ENCODE measurements at places on chromosomes 11 and 22.
A peak's percentile ranks its signal among the peaks of the same experiment; 100 is the strongest.

DNA sequence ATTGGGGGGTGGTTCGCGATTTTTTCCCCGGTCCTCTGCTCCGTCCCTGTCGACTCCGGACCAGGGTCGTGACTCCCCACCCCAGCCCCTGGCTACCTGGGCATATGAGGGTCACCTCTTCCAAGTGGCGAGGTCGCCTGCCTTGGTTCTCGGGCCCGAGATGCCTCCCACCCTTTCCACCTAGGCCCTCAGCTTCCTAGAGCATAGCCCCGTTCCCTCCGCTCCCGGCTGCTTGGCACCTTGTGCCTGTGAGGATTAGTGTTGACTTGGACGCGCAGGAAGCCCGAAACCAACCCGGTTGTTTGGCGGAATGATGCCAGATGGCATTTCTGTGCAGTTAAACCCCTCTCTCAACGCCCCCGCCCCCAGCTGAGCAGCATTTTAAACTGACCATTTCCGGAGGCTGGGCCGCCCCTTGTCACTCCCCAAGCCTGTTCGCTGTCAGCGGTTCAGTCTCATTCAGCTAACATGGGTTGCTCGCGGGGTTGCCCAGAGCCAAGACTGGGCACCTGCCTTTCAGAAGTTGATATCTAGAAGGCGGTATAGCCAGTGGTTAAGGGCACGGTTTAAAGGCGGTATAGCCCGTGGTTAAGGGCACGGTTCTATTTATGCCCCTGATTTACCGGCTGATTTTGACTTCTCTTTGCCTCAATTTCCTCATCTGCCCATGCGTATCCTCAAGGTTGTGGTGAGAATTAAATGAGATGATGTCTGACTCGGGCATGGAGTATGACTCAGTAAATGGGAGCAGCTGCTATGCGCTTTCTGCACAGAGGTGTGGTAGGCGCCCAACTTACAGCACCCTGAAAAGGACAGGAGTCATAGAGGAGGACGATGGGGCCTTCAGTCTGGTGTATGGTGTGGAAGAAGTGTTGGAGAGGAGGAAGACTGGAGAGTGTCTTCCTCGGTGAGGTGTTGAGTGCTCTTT, 639 bp downstream of the INCENP start:
- DNase-seq, result peak; percentile 22

- no peak for DNase-seq
Measured at GRCh38 chr11:86983021-86983488, 27.9 kb upstream of the FZD4 start.

GRCh38 chr11:100229086-100229485, 458.0 kb upstream of the ARHGAP42 start:
- no peak for DNase-seq

DNA sequence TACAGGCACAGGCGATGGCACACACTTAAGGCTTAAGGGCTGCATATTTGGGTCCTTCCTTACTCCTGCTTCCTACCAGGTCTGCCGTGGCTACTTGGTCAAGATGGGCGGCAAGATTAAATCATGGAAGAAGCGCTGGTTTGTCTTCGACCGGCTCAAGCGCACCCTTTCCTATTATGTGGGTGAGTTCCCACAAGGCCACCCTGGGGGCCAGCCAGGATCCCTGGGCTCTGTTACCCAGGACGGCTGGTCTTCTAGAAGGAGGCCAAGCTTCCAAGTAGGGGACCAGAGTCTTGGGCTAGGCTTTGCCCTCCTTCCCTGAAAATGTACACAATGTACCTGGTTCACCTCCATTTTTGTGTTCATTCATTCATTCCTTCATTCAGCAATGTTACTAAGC, 29.1 kb downstream of the TREH start:
- DNase-seq, result no peak

DNA sequence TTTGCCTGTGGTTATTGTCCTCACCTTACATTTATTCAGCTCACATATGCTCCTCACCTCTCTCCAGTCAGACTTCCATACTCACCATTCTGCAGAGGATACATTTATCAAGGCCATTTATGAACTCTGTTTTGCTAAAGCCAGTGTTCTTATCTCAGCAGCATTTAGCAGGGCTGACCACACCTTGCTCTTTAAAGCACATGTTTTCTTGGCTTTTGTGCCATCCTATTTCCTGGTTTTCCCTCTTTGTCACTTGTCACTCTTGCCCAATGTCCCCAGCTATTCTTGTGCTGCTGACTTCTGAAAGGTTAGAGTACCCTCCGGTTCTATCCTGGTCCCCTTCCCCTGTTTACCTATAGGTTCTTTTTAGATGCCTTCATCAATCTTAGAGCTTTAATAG, 446.6 kb downstream of the NELL1 start:
- DNase-seq, result no peak

GRCh38 chr11:17747131-17747955, 12.8 kb downstream of the KCNC1 start:
- DNase-seq, result no peak

DNA sequence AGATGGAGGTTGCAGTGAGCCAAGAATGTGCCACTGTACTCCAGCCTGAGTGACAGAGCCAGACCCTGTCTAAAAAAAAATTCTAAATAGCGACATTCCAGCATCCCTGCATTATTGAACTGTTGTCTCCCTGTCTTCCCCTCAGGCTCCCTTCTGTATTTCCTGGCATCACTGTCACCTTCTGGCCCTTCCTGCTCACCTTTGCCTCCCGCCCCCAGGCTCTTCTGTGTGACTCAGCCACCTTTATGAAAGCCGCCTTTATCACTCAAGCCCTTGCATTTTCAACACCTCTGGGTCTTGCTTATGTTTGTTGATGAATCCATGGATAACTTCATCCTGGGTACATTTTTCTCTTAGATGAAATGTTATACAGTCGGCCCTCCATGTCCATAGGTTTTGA, 21.1 kb downstream of the UBASH3B start:
- no peak for DNase-seq

DNA sequence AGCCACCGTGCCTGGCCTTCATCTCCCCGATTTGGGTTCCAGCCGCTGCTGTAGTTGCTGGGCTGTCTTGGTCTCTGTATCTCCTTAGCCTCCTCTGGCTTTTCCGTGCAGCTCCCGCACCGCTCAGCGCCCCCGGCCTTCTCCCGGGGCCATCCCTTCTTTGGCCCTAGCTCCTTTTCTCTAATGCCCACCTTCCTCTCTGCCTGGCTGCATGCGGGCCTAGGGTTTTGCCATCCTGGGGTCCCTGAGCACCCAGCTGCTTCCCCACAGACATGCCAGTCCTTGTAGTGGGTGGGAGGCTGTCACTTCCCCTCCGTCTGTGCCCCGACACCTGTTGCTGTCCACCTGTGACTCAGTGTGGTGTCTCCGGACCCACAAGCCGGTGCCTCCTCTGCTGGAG, 36.4 kb downstream of the KCNJ4 start:
- DNase-seq, result no peak

DNA sequence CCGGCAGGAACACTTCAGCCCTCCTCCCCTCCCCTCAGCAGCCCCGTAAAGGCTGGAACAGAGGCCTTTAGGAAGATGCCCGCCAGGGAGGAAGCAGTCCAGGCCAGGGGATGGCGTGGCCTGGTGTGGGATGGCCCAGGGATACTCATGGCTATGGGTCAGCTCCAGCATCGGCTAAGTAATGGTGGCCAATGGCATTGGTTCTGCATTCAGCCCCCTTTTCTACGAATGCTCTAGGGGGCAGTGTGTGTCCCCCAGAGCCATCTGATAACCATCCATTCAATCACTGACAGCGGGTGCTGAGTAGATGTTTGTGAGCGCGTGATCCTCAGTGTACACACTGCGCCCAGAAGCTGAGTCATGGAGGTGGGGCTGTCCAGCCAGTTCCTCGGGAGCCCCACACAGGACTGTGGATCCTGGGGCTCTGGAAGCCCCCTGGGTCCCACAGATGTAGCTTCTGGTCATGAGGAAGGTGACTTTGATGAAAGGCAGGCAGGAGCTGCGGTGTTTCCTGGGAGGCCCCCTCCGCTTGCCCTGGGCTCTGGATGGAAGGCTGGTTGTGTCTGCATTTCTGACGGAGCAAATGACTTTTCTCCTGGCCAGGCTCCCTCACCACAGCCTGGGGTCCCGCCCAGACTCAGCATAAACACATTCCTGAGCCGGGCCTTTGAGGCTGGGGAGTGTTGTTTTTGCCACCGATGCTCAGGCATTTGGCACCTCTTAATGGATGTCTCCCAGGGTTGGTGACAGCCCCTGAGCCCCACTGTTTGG, 46.5 kb downstream of the FBLN1 start:
- DNase-seq, result no peak

GRCh38 chr22:17808693-17809403, 34.6 kb upstream of the BID start:
- no peak for DNase-seq

GRCh38 chr22:48018346-48018745, 1255.9 kb downstream of the TBC1D22A start:
- no peak for DNase-seq

DNA sequence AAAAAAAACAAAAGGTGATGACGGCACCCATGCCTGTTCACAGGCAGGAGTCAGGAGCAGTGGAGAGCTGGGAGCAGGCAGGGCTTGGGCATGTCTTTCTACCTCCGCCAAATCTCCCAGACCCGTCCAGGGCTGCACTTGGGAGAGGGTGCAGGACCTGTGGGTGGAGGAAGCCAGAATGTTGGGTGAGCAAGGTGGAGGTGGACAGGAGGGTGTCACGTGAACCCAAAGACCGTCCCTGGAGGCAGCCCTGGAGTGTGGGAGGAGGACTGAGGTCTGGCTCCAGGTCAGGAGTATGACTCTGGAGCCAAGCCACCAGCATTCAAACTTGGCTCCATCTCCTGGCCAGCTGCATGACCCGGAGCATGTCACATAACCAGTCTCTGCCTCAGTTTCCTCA, 26.6 kb upstream of the RELT start:
- DNase-seq, result no peak

GRCh38 chr11:83728281-83728680, 442.1 kb upstream of the CCDC90B start:
- DNase-seq, result no peak

Data from effector CD8-positive, alpha-beta T cell (primary cell).